ENCODE measurements at places on chromosomes 3 and 15.

DNA sequence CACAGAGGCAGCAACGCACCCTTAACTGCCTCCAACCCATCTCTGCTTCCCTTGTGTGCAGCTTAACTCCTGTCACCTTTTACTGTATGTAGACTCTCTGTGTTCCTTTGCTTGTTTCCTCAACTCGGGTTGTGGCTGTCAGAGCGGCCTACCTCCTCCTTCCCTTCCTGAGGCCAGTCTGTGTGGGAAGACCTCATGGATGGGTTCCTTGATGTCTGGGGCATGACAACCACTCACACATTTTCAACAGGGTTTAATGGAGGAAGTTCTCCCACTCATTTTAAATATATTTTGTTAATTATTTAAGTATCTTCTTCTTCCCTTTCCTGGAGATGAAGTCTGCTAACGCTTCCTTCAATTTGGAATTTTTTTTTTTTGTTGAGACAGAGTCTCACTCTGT is 1.8 kb upstream of the CSPG5 start:
- no peak for DNase-seq

GRCh38 chr3:1883534-1883933 is 215.1 kb upstream of the CNTN4 start:
- DNase-seq, result no peak

DNA sequence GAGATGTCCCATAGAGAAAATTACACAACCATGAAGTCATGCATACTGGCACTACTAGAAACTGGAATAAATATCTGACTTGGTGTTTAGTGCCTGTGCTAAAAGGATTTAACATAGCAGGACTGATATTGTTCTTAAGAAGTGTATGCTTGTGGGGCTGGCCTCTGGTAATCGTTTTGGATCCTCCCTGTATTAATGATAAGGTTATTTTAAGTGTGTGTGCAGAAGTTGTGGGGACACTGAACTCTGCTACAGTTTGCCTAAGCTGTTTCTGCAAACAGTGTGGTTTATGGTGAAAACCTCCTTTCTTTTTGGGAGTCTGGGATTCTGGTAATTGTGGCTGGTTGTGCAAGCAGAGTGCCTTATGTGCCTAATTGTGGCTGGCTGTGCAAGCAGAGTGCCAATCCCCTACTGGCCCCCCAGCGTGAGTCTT is 120.8 kb downstream of the CLASP2 start:
- DNase-seq, result peak; percentile 24

GRCh38 chr15:63189941-63190768 is 749 bp downstream of the RAB8B start:
- DNase-seq, result no peak

- no peak for DNase-seq
These were observed 345.3 kb downstream of the CHST2 start for GRCh38 chr3:143464850-143465249.

Data from fibroblast of gingiva (primary cell).